Cardiac septum (tissue), 1 donor: ENCODE measurements at places on chromosomes 2 and 18.

DNA sequence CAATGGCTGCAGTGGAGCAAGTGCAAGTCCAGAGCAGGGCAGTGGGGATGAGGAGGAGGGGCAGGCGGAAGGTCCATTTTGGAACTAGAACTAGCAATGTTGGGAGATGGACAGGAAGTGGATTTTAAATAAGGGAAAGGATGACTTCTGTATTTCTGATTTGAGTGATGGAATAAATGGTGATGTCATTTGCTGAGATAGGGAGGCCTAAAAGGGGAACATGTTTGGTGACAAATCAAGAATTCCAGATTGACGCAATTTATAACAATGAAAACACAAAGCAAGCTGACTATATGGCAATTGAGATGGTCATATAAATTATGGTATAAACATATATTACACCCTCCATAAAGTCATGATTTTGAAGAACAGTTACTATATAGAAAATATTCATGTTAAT lies 209.3 kb downstream of the SS18 start:
- no peak for DNase-seq

DNA sequence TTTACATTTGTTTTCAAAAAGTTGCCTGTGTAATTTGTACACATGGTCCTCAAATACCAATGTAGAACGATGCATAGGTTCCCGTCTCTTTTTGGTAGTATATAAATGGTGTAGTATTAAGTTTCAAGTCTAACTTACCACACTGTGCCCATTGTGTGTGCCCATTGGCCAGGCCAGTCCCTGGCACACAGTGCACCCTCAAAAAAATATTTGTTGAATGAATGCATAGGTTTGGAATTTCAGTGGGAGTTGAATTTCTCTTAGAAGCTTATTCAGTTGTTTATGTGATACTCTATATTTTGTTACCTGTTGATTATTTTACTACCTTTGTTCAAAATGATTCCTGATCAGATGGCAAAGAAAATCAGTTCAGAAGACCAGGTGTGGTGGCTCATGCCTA lies 30.1 kb downstream of the IDH1 start:
- DNase-seq = no peak

DNA sequence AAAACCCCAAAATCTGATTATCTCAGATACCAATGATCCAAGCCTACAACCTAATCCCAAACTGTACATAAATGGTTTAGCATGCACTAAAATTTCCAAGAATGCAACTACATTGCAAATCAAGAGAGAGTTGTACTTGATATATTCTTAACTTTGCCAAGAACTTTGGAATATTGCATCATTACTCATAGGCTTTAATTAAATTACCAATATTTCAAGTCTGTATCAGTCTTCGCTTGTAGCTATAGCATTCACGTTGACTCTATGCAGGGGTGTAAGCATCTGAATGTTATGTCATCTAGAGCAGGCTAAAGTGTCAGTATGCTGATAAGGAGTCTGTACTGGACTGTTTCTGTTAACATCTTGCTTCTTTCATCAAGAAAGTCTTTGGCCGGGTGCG lies 56.3 kb downstream of the FOXI3 start:
- no peak for DNase-seq

- DNase-seq = no peak
Observed at GRCh38 chr18:43322132-43322531, 44.8 kb upstream of the SYT4 start.

DNA sequence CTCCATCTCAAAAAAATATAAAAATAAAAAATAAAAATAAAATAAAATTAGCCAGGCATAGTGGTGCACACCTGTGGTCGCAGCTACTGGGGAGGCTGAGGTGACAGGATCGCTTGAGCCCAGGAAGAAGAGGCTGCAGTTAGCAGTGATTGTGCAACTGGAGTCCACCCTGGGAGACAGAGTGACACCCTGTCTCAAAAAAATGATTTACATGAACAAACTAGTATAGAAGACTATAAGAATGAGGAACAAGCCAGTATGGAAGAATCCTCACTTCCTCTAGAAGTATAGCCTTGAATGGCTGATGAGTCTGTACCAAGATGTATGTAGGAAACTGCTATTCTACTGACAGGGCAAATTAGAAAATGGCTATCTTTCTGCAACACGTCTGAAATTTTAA lies 10.9 kb downstream of the YES1 start:
- DNase-seq = no peak

GRCh38 chr2:143696651-143697050 lies 567.4 kb downstream of the ARHGAP15 start:
- DNase-seq = no peak

DNA sequence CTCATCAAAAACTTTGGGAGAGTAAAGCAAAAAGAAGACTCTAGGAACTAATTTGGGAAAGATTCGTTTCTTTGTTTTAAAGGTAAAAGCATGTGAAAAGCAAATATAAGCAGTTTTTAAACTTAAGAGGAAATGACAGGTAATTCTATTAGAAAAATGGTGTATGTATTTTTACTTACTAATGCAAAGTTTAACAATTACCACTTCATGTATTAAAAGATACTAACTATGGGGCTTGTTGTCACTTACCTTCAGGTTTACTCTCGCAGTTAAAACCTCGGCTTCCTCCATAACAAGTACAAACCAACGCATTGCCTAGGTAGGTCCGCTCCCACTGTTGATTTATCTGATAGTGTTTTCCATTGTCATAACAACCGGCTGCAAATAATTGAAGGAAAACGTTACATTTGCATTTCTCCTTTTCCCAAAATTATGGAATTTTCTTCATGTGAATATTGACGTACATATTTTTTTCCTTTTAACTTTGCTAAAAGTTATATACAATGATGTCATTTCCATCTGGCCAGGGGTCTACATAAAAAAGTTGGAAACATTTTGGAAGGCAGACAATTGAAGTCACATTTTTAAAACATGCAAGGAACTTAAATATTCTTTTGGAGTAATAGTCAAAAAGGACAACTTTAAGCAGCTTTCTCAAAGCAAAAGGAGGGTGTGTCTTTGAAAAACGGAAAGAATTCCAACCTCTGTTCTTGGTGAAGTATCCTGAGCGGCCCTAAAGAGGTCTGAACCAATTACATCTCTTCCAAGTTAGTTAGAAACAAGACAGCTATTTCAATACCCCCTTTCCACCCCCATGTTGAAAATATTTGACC lies 1.2 kb downstream of the FN1 start:
- no peak for DNase-seq

DNA sequence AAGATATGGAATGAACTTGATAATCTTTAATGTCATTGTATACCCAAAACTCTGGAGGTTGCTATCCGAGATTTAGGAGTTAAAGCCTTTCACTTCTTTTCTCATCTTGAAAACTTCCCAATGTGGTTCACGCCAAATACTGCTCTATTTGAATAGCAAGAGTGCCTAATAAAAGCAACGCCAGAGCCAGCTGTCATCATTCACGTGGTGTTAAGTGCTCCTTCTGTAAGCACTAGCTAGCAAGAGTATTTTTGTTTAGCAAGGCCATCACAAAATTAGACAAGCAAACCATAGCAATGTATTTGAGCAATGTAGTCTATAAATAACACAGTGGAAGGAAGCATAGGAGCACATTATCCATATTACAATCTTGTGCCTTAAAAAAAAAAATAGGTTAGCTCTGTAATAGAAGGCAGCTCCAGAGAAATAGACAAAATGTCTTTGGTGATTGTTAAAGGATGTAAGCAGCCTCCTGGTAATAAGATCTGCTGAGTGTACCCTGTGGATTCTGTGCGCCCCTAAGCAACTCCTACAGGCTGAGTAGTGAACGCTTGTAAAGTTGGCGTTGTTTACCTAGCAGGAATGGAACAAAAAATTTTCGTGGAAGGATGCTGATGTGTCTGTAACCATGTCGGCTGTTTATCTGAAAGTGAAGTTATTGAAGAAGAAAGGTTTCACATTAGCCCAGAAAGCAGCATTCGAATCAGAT lies 518.0 kb downstream of the CNTNAP5 start:
- no peak for DNase-seq
